ENCODE measurements at places on chromosomes 6 and 20.

DNA sequence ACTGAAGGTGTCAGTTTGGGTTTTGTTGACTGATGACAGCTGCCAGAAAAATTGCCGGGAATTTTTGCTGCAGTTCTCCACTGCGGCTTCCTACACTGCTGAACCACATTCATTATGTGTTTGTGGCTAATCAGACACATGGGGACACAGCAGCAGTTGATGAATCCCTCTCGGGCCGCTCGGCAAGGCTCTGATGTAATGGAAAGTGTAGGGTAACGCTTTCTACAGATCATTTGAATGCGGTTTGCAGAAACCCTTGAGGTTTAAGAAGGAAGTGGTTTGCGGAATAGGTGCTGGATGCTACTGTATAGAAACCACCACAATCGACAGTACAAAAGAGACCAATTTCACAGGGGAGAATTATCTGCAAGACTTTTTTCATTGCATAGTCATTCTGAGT, 138.7 kb upstream of the SASH1 start:
- peak; percentile 98 for DNase-seq

DNA sequence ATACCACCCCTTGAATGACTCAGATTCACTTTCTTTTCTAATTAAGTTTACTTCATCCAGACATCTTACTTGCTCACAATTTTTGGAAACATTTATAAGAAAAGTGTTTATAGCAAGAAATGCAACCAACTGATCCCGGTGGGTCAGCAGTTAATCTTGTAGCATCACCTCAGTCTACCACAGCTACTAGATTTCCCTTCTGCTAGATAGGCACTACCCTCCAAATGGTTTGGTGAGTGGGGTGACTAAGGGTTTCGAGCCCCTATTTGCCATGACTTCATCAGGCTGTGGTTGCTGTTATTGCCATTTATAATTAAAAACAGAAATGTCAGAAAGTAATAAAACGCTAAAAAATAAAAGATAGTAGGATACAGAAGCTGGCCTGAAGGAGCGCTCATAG, 930.1 kb upstream of the GJE1 start:
- DNase-seq = no peak

DNA sequence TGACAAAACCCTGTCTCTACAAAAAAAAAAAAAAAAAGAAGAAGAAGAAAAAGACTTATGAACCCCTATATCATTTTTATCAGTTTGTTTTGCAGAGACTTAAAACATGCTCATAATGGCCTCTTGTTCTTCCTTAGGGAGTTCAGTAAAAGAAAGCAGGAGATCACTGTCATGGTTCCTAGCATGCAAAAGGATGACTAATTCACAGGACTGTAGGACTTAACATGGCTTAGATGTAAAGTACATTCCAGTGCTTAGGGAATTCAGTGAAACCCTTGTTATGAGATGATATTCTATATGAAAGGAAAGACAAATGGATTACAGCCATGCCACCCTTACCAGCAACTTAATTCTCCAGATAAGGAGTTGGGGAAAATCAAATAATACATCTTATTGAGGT, 29.5 kb downstream of the EEF1A1 start:
- no peak for DNase-seq

GRCh38 chr6:134937426-134937825, 12.5 kb downstream of the ALDH8A1 start:
- DNase-seq = peak; percentile 53

DNA sequence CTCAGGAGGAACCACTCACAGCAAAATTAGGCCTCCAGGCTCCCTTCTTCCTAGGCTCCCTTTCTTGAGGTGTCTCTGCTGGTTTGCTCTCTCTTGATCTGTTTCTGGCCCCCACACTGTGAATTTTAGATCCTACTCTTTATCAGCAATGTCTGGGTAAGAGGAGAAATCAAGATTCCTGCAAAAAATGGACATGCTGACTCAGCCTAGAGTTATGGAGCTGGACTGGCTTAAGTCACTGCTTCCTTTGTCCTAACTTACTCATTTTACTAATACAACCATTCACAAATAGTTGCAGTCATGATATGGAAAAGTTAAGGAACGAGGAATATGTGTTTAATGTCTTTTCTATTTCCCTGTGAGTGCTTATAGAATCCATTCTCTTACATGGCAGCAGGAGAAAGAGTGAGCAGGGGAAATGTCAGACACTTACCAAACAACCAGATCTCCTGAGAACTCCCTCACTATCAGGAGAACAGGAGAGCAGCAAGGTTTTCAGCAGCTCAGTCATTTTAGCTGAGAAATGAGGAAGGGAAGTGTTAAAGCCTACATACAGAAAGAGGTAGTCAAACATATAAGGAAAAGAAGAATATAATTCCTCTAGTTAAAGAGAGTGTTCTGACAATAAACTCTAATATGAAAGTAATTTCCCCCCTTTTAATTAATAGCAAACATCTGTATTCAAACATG, 160.8 kb downstream of the PDE7B start:
- peak; percentile 97 for DNase-seq

- peak; percentile 93 for DNase-seq
Observed at GRCh38 chr6:45625191-45625664, 247.5 kb upstream of the SUPT3H start.
